ENCODE measurements at places on chromosomes 2 and 18.
A peak's percentile ranks its signal among the peaks of the same experiment; 100 is the strongest.

DNA sequence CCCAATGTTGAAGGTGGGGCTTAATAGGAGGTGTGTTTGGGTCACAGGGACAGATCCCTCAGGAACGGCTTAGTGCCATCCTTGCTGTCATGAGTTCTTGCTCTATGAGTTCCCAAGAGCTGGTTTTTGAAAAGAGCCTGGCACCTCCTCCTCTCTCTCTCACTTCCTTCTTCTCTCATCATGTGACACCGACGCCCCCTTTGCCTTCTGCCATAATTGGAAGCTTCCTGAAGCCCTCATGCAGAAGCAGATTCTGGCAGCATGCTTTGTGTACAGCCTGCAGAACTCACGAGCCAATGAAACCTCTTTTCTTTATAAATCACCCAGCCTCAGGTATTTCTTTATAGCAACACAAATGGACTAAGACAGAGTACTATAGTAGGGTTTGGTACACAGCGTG, 100.4 kb upstream of the SH3BP4 start:
- no peak for DNase-seq

- DNase-seq, result no peak
These were observed 69.9 kb downstream of the PLB1 start for GRCh38 chr2:28565720-28566295.

- DNase-seq, result no peak
These were observed 372.8 kb downstream of the CLIP4 start for GRCh38 chr2:29487967-29488555.

GRCh38 chr2:184936761-184937160, 338.4 kb downstream of the ZNF804A start:
- DNase-seq, result no peak

DNA sequence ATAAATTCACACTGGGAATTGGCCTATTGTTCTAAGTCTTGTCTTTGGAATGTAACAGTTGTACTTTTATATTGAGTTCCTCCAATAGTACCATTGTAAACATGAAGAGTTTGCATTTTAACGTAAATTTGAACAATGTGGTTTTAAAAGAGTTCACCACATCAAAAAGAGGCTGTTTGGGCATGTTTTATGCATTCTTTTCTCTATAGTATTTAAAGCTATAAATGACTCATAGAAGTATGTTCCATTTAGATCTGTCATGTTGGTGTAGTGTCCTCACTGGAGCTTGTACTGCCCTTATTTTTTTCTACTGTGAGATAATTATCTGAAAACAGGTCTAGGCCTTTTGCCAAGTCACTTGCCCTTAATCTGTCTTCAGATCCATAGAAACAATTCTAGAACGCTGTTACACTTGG, 141.9 kb downstream of the RHBDD1 start:
- no peak for DNase-seq

DNA sequence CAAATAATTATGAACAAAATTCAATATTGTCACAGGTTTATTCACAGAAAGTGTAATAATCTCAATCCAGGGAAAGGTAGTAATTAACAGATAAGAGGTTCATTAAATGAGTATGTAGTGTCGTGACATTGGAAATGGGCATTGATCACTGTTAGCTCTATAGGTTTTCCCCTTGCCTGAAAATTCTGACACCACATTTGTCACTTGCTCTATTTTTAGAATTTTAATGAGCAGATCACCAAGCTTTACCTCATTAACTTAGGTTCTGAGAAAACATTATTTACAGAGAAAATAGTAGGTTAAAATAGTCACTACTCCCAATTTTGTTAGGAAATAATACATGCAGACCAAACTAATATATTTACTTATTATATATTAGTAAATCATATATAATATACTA, 344.0 kb downstream of the DSC3 start:
- no peak for DNase-seq

DNA sequence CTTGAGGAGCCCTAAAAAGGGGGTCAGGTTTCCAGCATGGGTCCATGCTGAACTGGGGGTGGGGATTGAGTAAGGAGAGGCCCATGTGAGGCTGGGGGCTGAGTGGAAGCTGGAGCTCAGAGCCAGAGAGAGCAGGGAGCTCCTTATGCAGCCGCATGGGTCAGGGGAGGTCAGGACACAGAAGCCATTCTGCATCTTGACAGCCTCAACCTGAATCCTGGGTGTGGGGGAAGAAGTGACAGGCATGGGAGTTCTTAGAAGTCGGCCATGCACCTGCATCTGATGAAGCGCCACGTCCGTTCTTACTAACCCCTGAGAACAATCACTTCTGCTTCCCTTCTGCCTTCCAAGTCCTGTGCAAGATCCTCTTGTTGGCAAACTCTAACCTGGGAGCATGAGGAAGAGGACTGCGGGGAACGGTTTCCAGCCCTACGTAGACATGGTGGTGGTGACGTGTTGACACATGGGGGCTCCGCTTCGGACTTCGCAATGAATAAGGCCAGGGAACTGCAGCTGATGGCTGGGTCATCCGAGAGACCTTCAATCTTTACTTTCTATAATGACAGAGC, 22.3 kb downstream of the GNLY start:
- DNase-seq, result no peak

GRCh38 chr18:23306822-23307221, 146.3 kb upstream of the RIOK3 start:
- no peak for DNase-seq

GRCh38 chr2:101341421-101341820, 32.9 kb upstream of the RNF149 start:
- peak; percentile 24 for DNase-seq

DNA sequence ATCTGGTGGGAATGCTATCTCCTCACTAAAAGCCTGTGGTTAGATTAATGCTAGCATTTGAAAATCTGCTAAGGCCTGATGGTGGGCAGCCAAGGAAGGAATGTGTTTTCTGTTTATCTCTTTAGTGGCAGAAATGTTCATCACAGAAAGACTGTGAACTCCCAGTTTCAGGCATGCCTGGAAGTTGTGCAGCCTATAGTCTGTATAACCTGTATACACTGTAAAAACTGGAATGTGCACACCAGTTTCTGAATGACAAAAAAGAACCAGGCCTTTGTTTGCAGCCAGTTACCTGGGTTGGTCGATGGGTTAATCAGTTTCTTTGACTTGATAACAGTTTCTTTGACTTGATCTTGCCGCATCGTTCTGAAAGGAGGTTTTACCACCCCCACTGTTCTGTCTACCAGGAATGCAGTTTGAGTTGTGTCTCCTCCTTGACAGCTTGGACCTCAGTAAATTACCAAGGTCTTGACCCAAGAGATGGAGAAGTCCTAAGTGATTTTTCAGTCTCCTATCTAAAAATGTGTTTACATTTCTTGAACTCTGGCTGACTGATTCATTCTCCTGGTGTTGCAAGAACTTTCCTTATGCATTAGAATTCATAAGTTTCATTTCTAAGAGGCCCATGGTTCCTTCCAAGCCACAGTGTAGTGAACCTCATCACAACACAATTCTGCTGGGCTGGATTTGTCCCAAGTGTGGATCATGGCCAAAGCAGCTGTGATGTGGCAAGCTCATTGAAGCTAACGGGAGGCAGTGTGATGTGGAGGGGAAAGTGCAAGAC, 62.2 kb downstream of the KIAA2012 start:
- no peak for DNase-seq

GRCh38 chr2:71757351-71757750, 304.0 kb downstream of the DYSF start:
- no peak for DNase-seq

DNA sequence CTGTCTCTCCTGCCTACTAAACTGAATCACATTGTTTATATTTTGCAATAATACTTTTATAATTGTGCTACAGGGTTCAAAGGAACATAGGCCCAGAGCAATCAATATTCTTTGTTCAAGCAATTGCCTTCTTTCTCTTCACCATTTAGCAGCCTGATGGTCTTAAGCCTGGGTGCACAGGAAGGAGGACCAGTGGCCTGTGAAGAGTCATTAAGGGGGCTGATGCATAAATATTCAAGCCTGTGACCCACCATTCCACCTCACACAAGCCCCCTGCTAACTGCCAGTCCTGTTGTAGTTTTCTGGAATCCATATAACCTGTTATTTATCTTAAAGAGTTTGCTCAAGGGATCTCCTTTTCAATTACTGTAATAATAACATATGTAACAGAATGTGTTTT, 56.0 kb downstream of the ABCA12 start:
- DNase-seq, result no peak

DNA sequence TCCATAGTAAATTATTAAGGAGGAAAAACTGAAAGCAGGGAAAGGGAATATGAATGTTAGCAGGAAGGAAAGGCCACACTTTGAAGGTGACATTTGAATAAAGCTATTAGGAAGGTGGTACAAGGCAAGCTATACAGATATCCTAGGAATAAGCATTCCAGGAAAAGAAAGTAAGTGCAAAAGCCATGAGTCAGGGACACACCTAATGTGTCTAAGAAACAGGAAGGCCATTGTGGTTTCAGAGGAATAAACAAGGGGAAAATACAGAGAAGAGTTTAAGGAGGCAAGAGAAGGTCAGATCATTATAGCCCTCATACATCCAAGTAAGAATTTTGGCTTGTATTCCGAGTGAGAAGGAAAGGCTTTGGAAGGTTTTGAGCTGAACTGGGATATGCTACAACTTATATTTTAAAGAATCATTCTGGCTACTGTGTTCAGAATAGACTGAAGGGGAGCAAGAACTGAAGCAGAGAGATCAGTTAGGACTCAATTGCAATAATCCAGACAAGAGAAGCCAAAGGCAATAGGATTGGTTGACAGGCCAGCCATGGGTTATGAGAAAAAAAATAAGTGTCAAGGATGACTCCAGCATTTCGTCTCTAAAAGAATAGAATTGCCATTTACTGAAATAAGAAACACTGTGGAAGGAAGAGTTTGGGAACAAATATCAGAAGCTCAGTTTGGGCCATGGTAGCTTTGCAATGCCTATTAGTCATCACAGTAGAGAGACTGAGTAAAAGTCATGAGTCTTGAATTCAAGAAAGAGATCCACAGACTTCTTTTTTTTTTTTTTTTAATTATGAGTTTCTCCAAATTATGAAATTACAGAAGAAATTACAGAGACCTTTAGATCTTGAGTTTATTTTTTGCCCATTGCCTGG, 11.3 kb downstream of the RAD51AP2 start:
- DNase-seq, result no peak

DNA sequence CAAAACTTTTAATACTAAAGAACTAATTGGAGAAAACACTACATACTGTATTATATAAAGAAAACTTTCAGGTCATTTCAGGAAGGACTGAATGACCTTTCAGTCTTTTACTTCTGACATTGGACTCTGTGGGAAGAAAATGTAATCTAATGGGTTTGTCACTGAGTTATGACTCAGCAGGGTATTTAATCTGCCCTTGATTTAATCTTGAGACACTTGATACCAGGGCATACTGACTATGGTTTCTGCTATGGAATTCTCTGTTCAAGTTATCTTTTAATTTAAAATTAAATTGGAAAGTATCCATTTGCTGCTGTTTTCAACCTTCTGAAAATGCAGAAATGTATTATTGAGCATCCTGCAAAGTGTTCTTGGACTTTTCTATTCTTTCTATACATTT, 354.2 kb upstream of the GALNT5 start:
- DNase-seq, result no peak

- no peak for DNase-seq
These were observed 269.3 kb upstream of the RAB12 start for GRCh38 chr18:8339952-8340351.

GRCh38 chr2:25566694-25567093, 106.7 kb downstream of the DTNB start:
- no peak for DNase-seq

DNA sequence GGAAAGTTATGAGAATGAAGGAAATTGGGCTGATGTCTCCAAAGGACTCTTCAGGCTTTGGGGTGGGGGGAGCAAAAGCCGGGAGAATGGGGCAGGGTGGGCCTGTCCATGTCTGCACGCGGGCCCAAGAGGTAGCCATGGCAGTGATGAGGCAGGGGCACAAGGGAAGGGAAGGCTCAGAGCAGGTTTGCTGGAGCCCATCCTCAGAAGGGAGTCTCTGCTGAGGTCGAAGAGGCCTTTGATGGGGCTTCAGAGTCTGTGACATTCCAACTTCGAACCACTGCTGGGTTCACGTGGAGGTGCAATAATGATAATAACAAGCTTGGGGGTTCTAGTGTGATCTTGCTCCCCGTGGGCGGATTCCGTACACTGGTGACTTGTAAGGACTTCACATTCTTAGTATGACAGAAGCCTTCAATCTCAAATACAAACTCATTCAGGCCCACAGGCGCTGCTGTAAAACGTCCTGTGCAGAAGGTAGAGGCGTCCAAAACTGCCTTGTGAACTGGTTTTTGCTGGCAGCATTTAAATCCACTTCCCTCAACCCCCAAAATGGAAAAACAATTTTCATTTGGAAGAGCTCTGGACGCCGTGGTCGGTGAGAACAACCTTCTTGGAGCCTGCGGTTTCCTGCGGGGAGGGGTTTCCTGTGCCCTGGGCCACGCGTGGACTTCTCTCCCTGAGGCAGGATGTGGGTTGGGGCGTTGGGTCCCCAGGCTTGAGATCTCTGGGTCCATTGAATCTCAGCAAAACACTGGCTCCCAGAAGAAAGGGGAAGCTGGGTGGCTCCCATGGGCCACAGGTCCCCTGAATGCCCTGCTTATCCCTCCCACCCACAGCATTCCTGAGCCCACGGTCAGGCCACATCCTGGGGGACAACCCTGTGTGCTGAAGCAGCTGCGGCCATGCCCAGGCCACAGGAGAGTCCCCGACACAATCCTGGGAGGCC, 151.0 kb downstream of the TPO start:
- no peak for DNase-seq

DNA sequence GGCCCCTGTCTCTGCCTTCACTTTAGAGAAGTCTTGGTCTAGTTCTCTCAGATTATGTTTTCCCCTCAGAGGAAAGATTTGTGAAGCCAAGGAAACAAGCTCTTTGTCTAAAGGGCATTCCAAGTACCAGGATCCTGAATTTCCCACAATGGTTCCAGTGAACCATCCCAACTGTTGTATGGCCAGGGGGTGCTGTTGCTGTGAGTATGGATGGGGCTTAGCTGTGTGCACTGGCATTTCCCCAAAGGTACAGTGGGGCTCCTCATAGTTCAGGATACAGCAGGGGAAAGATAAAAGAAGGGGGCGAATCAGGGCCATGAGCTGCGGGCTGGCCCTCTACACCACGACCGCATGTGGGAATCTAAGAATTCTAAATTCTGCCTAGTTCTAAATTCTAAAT, 1154.0 kb upstream of the FANCL start:
- no peak for DNase-seq

GRCh38 chr2:69659941-69660483, 16.5 kb upstream of the AAK1 start:
- DNase-seq, result no peak

- DNase-seq, result no peak
These were observed 106.9 kb upstream of the CD302 start for GRCh38 chr2:159904959-159905305.

GRCh38 chr2:101830555-101830954, 133.0 kb downstream of the MAP4K4 start:
- no peak for DNase-seq
